ENCODE measurements at places on chromosomes 2 and 18.

DNA sequence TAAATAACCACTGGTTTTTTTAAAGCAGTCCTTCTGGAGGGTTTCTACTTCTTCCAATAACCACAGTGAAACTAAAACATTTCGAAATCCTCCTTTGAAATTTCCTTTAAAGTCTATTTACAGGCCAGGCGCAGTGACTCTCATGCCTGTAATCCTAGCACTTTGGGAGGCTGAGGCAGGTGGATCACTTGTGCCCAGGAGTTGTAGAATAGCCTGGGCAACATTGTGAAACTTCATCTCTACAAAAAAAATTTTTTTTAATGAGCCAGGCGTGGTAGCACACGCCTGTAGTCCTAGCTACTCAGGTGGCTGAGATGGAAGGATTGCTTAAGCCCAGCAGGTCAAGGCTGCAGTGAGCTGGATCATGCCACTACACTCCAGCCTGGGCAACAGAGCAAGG, 15.2 kb downstream of the KIDINS220 start:
- no peak for DNase-seq

DNA sequence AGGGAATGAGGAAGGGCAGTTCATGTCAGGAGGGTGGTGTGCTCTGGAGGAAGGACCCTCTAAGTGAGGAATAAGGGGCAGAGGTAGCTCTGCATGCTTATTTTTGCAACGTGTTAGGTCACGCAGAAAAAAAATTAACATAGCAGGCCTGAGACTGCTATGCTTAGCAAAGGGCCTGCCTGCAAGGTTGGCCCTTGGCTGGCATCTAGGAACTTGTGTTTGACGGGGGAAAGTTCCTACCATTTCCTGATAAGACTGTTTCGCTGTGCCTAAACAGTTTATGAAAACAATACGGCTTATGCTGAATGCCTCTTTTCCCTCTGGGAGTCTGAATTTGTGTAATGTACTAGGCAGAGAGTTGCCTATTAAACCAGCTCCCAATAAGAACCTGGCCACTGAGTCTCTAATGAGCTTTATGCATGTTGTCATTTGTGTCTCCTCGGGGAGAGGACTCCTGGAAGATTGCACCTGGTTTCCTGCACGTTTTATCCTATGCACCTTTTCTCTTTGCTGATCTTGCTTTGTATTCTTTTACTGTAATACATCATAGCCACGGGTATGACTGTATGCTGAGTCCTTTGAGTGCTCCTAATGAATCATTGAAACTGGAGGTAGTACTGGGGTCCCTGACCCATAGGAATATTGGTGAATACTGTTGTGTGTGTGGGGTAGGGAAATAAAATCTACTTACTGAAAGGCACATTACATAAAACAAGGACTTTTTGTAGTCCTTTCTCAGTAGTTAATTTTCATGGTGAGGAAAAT, 169.0 kb downstream of the PRPF40A start:
- DNase-seq: no peak

- DNase-seq: no peak
These were observed 147.9 kb downstream of the MYT1L start for GRCh38 chr2:2183176-2183575.

DNA sequence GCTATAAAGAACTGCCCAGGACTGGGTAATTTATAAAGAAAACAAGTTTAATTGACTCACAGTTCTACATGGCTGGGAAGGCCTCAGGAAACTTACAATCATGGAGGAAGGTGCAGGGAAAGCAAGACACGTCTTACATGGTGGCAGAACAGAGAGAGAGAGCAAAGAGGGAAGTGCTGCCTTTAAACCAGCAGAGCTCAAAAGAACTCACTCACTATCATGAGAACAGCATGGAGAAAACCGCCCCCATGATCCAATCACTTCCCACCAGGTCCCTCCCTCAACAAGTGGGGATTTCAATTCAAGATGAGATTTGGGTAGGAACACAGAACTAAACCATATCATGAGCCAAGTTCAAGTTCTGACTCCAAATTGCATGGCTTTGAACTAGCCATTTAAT, 62.8 kb upstream of the PPP1CB start:
- no peak for DNase-seq

- no peak for DNase-seq
These were observed 299.0 kb downstream of the TRIB2 start for GRCh38 chr2:13015532-13016320.

- no peak for DNase-seq
These were observed 110.7 kb upstream of the PPP1CB start for GRCh38 chr2:28640908-28641300.
